ENCODE measurements at places on chromosomes 3 and 15. TPM values are rescaled to one million over a fixed set of nuclear protein-coding genes. Genes with fewer than 3 reads are reported as not detected.

DNA sequence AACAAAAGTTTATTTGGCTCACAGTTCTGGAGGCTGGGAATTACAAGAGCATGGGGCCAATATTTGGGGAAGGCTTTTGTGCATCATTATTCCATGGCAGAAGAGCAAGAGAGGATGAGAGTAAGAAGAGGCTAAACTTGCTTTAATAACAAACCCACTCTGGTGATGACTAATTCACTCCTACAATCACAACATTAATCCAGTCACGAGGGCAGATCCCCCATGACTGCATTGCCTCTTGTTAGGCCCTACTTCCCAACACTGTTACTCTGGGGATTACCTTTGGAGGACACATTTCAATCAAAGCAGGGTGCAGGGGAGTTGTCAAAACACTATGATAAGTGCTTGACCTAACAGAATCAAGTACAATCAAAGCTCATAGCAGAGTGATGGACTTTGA, 181.7 kb downstream of the BBX start:
- DNase-seq = no peak

GRCh38 chr3:102715030-102715697, 280.3 kb downstream of the ZPLD1 start:
- DNase-seq = no peak

DNA sequence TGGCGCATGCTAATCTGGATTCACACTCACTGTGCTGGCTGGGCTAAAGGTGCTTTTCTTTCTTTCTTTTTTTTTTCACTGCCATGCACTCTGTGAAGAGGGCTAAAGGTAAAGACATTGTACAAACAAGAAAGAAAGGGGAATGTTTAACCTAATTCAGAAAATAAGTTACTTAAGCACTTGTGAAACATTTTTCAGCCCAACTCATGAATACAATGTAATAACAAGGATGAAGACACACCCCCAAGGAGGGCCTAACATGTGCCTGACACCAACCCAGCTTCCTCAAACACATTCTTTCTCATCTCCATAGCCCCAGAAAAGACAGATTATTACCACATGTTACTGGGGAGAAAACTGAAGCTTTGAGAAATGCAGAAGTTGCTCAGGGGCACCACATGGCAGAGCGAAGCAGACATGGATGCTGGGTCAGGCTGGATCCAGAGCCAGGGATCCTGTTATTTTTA, 5.7 kb downstream of the STIMATE start:
- no peak for DNase-seq

DNA sequence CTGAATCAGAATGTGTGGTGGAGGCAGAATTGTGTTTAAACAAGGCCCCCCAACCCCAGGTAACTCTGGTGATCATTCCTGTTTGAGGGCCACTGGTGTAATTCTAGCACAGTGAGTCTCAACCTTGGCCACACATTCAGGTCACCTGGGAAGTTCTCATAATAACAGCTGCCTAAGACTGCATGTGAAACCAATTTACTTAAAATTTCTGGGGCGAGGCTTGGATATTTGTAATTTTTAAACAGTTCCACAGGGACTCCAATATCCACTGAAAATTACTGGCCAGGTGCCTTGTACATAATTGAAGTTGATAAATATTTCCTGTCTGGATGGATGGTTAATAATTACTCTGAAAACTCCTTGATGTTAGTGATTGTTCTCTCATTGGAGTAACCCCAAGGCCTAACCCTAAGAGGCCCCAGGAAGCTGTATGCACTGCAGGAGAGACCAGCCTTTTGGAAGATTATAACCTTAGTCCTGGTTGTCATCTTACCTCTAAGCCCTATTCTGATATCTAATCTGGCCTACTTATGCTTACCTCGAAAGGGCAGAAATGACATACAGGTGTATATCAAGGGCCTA, 25.7 kb upstream of the EPHB1 start:
- no peak for DNase-seq

DNA sequence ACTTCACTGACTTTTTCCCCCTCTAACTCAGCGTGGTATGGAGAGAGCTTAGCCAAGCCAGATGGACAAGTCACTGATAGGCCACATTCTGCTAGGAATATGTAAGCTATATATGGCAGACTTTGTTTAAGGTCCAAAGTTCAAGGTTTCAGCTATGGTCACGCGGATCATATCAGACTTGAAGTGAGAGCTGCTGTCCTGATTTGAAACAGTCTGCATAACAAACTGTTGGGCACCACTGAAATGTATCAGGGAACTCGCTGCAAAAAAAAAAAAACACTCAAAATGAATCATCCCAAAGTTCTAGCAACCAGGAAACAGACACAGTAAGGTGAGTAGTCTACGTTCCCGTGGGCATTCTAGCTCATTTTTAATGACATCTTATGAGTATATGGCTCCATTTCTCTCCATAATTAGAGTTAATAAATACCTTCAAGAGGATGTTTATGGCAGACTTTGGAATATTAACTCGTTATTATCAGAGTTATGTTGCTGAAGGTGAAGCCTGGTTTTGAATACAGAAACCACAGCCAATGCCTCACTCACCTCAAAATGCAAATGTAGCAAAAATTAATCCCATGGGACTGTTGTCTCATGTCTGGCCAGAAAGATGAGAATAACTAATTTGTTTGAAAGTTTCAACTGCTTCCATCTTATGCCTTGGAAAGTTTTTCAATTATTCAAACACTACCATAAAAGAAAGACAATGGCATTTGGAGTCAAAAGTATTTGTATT, 12.3 kb downstream of the DPH3 start:
- DNase-seq = no peak

- DNase-seq = no peak
These were observed 18.5 kb downstream of the SERPINI1 start for GRCh38 chr3:167754049-167754448.

DNA sequence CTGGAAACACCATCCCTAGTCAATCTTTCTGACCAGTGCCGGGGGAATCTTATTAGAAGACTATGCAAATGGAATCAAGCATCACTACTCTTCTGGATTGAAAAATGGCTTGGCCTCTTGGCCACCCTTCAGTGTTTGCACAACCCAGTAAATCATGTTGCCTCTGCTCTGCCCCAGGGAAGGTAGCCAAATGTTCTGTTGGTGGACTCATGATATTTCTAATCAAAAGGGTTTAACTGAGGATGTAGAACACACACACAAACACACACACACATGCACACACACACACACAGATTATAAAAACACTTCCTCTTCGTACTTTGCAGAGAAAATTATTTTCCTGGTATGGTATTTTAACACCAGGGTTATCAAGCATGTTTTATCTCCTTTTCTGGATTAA, 7.9 kb downstream of the RBP2 start:
- no peak for DNase-seq

GRCh38 chr15:90400005-90400758, 12.1 kb downstream of the IQGAP1 start:
- no peak for DNase-seq

DNA sequence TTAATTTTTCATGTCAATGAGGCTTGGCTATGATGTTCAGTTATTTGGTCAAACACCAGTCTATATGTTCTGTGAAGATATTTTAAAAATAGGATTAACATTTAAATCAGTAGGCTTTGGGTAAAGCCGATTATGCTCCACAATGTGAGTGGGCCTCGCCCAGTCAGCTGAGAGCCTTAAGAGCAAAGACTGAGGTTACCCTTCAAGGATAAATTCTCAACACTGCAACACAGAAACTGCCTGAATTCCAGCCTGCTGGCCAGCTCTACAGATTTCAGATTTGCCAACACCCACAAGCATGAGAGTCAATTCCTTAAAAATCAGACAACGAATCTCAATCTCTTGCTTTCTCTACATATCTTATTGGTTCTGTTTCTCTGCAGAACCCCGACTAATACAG, 188.3 kb downstream of the PLCH1 start:
- DNase-seq = no peak

DNA sequence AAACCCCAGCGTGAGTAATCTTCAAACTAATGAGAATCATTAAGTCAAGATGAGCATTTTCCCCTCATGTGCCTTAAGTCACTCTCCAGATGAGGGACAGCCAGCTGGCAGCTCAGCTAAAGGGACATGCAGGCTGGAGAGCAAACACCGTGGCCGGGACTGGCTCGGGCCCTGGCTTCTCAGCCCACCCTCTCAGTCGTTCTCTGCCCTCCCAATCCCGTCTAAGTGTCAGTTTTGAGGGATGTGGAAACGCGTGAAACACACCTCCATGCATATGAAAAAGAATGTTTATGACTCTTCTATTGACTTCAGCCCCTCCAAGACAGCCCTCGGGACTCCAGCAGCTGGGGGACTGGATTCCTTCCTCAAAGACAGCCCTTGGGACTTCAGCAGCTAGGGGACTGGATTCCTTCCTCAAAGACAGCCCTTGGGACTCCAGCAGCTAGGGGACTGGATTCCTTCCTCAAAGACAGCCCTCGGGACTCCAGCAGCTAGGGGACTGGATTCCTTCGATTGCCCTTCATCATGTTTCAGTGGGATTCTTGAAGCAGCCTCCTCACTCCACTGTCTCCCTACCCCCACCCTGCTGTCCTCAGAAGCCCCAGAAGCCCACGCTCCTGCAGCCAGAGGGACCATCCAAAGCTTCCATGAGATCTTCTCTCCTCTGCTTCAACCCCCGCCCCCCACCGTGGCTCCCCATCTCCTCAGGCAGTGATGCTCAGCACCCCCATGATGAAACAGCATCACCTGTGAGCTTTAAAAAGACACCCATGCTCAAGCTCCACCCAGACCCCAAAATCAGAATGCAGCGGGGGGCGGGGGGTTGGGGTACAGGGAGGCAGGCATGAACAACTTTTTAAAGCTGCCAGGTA, 228.9 kb downstream of the XXYLT1 start:
- no peak for DNase-seq

DNA sequence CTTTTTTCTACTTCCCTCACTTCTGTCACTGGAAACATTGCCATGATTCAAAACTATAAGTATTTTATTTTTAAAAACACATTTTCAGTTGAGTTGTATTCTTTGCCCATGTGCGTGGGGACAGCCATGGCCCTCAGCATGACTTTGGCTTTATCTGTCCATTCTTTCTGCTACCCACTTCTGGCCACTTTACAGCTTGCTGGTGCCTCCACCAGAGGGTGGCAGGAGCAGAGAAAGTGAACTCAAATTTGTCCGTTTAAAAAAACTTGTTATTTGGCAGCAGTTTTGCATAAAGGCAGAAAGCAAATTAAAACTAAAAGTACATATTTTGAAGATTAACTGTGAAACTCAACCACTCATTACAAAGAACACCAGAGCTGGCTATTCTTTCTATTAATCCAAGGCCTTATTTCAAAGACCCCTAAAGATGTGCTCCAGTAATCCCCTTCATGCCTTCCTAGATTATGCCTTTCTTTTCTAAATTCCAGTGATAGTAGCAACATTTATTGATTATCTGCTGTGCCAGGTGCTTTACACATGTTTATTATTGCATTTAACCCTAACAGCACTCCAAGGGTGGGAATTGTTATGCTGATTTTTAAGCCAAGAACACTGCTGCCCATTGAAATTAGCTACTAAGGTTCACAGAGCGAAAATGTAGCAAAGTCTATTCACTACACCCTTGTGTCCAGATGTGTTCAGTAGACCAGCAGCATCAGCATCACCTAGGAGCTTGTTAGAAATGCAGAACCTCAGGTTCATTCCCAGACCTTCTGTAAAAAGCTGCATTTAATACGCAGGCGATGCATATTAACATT, 134.8 kb downstream of the THRB start:
- DNase-seq = no peak

- DNase-seq = no peak
These were observed 10.6 kb upstream of the FSTL1 start for GRCh38 chr3:120461416-120461815.

DNA sequence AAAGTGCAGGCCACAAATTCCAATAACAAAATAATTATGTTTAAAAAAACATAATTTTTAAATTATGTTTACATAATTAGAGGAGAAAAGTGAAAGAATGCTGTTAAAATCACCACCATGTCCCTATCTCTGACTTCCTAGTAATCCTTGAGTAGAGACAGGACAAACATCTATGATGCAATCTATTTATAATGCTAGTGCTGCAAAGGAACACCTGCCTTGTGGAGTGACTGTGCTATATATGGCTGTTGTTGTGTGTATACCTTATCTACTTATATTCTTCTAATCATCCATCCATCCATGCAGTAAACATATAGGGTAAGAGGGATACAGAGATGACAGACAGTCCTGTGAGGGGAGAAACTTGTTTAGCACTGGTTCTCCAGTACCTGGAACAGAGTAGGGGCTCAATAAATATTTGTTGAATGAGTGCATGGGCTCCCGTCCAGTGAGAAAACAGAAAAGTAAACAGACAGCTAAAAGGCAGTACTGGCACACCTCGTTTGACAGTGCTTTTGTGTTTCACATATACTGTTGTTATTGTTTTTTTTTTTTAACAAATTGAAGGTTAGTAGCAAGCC, 229.3 kb upstream of the UBE2E1 start:
- no peak for DNase-seq

GRCh38 chr15:25455226-25455625, 16.4 kb upstream of the UBE3A start:
- DNase-seq = no peak

GRCh38 chr15:69185706-69186105, 25.3 kb downstream of the GLCE start:
- no peak for DNase-seq

GRCh38 chr15:98547741-98548138, 100.6 kb upstream of the IGF1R start:
- no peak for DNase-seq

Gene ZNF774
- total RNA-seq = 1.3 TPM

Gene STAB1
- 277 TPM for total RNA-seq

Gene SLC6A11
- not detected for total RNA-seq

Gene SPINT1
- 8.0 TPM for total RNA-seq

Gene SLC22A14
- 0.18 TPM for total RNA-seq

Gene GOLGA8H
- total RNA-seq = 0.23 TPM

Gene AADACL2
- not detected for total RNA-seq
